ENCODE measurements at places on chromosomes 7 and 10.
A peak's percentile ranks its signal among the peaks of the same experiment; 100 is the strongest.

- no peak for DNase-seq
These were observed 83.3 kb upstream of the CREB5 start for GRCh38 chr7:28328822-28329660.

- DNase-seq = no peak
These were observed 50.1 kb downstream of the SEMA3A start for GRCh38 chr7:84144480-84144879.

DNA sequence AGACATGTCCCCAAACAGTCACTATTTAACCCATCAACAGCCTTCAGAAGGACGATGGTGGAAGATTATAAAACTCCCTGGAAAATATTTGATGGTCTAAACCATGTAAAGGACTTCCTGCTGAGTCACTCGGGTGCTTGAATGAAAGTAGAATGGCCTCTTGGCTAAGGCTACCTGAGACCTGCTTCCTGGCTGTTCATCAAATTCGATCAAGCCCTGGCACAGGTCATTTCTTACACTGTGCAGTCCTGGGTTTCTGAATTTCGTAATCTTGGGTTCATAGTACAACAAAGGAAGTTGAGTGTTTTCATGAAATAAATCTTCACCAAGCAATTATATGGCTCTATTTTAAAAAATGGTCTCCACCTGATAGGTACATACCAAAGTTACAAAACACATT, 260.3 kb upstream of the RNF32 start:
- DNase-seq = no peak

GRCh38 chr10:12579954-12580858, 230.9 kb downstream of the CAMK1D start:
- DNase-seq = peak; percentile 23

GRCh38 chr7:101740981-101741725, 76.3 kb upstream of the CUX1 start:
- no peak for DNase-seq

GRCh38 chr7:36663481-36663880, 60.8 kb downstream of the AOAH start:
- DNase-seq = no peak

DNA sequence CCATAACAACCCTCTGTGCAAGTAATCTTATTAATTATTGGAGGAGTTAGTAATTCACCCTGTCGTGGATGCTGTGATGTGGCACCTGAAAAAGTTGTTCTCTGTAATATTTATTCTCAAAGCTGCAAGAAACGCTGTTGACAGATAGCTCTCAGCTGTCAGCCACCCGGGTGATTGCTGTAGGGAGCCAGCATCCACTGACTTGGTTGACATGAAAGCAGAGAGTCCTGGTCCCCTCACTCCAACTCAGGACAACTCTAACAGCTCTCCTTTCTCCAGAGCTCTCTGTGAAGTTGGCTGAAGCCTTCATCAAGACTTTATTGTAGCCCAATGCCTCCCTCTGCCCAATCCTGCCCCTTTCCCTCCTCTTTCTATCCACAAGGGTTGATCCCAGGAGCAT, 98.0 kb downstream of the FAM107B start:
- no peak for DNase-seq

- no peak for DNase-seq
These were observed 36.8 kb upstream of the NUB1 start for GRCh38 chr7:151304856-151305255.

- DNase-seq = no peak
These were observed 22.0 kb upstream of the ICA1 start for GRCh38 chr7:8283968-8284367.

DNA sequence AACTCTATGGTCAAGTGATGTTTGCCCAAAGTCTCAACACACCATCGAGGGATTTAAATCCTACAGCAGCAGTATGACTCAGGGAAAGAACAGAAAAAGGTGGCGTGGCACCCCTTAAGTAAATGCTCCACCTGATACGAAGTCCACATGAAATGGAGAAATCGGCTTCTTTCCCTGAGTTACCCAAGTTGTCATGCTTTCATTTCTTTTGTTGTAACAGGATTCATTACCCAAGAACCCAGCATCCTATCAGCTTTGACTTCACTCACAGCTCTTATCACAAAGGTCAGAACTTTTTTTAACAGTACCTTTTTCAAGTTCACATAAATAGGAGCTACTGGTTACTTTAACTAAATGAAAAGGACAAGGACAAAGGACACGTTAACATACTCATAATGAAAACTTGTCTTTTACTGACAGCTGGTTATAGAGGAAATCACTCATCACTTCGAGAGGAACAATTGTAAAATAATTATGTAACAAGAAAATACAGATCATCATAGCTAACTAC, 219.8 kb upstream of the FRMD4A start:
- no peak for DNase-seq

DNA sequence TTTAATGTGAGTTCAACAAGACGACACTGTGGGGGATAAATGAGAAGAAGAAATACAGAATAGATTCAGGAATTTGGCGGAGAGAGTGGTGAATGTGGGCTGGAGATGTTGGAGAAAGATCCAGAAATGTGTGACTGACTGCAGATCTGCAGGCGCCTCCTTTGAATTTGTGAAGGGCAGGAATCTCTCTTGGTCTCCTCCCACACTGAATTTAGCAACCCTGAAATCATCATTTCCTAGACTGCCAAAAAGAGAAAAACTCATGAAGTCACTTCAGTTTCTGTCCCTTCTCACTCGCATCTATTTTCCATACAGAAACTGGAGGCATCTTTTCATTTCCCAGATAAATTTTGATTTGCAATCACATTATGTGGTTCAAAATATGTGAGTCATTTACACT, 128.7 kb downstream of the GNAI1 start:
- DNase-seq = peak; percentile 25

DNA sequence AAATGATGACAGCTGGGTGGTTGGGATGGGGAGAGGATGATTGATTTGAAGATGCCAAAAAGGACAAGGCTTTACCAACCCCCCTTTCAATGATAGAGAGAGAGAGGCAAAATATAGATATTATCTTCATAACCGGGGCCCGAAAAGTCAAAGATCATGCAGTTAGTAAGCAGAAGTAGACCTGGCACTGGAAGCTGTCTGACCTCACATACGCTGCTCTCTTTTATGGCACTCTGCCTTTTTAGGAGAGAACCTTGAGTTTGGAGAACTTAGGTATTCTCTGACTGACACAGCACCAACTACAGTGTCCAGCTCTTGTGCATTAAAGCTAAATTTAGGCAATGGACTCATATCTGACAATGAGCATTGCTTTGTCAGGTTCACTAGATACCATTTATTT, 30.7 kb downstream of the CNNM2 start:
- DNase-seq = no peak

DNA sequence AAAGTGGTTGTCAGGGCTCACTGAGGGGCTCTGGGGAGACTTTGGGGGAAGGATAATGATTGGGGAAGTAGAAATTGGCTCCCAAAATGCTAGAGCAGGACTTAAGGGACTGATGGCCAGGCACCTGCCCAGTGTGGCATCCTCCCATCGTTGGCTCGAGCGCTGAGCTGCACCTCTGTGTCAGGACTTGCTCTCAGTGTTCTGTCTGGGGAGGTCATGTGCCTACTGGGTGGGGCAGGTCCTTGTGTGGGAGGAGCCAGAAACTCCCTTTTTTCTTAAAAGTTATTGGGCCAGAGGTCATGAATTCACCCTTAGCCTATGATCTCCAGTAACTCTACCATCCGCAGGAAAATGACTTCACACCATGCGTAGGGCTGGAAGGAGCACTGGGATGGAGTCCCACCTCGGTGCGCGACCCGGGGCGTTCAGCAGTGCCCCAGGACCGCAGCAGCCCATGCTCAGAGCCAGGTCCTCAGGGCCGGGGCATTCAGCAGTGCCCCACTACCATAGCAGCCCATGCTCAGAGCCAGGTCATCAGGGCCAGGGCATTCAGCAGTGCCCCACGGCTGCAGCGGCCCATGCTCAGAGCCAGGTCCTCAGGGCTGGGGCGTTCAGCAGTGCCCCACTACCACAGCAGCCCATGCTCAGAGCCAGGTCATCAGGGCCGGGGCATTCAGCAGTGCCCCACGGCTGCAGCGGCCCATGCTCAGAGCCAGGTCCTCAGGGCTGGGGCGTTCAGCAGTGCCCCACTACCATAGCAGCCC, 221.9 kb downstream of the EBF3 start:
- DNase-seq = no peak

GRCh38 chr7:54701982-54702381, 57.0 kb downstream of the SEC61G start:
- no peak for DNase-seq

- DNase-seq = peak; percentile 27
These were observed 975.8 kb upstream of the LRRTM3 start for GRCh38 chr10:65950075-65950474.

- no peak for DNase-seq
These were observed 145.7 kb downstream of the CYP26A1 start for GRCh38 chr10:93219347-93219746.

GRCh38 chr7:105911961-105912575, 35.7 kb upstream of the ATXN7L1 start:
- DNase-seq = no peak

DNA sequence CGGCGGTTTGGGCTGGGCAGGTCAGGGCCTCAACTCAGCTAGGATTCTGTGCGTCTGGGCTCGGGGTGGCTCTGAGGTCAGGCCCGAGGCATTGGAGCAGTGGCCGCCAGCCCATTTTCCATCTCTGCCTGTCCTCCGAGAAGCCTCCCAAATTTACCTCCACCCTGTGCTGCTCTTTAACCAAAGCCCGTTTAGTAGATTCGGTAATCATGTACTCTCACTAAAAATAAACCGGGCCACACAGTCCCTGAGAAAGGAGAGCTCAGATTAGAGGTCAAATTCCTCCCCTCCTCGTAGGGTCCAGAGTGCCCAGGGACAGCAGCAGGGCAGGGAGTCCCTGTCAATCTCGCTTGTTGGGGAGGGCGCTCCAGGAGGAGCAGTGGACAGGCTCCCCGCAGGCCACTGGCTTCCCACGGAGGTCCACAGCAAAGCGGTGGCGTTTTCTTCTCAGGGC, 88.7 kb upstream of the CHST15 start:
- no peak for DNase-seq

DNA sequence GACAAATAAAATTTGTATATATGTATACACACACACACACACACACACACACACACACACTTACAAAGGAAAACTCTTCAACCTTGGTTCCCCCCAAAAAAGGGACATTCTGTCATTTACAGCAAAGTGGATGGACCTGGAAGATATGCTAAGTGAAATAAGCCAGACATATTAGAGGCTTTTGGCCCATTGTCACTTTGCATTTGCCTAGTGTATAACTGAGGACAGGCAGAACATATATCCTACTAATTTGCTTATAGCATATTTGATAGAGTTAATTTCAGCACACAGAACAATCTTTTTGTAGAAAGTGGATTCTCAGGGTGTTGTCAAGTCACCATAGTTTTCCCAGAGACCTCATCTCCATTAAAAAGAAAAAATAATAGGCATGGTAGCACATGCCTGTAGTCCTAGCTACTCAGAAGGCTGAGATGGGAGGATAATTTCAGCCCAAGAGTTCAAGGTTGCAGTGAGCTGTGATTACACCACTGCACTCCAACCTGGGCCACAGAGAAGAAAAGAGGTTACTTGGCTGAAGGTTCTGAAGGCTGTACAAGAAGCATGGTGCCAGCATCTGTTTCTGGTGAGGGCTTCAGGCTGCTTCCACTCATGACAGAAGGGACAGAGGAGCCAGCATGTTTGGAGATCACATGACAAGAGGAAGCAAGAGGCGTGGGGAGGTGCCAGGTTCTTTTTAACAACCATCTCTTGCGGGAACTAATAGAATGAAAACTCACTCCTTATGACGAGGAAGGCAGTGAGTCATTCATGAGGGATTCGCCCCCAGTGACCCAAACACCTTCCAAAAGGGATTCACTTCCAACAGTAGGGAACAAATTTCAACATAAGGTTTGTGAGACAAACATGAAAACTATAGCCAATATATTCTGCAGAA, 135.6 kb downstream of the TMEM168 start:
- DNase-seq = no peak

GRCh38 chr7:132394283-132395198, 181.7 kb downstream of the PLXNA4 start:
- no peak for DNase-seq

GRCh38 chr7:116083796-116084195, 53.2 kb upstream of the TFEC start:
- no peak for DNase-seq

- no peak for DNase-seq
These were observed 66.9 kb downstream of the CDHR3 start for GRCh38 chr7:106029941-106030340.

- no peak for DNase-seq
These were observed 1.5 kb upstream of the CALML5 start for GRCh38 chr10:5500910-5501309.

- peak; percentile 19 for DNase-seq
These were observed 58.0 kb upstream of the STRIP2 start for GRCh38 chr7:129376076-129376777.

GRCh38 chr10:94315024-94315451, 47.7 kb downstream of the NOC3L start:
- peak; percentile 61 for DNase-seq

DNA sequence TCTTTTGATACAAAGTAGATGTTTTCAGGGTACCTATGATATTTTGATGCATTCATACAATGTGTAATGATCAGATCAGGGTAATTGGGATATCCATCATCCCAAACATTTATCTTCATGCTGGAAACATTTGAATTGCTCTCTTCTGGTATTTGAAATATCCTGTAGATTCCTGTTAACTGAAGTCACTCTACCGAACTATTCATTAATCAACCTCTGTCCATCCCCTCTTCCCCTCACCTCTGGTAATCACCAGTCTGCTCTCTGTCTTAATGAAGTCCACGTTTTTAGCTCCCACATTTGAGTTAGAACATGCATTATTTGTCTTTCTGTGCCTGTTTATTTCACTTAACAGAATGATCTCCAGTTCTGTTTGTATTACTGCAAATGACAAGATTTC, 11.3 kb downstream of the MTG1 start:
- peak; percentile 53 for DNase-seq
